ENCODE measurements at places on chromosomes 4 and X.

GRCh38 chr4:158775091-158775651 is 6.3 kb downstream of the FNIP2 start:
- DNase-seq: no peak

DNA sequence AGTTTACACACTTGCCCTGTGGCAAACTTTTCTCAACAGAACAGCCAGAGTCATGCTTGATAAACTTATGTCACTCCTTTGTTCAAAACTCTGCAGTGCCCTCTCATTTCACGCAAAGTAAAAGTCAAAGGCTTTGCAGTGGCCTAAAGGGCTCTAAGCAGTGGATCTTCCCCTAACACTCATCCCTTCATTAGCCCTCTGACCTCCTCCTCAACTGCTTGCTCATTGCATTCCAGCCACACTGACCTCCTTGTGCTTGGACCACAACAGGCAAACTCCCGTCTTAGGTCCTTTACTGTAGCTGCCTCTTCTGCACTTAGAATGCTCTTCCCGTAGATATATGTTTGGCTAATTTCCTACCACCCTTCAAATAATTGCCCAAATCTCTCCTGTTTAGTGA is 5.6 kb downstream of the PRDM5 start:
- DNase-seq: no peak

GRCh38 chr4:55330241-55330640 is 15.8 kb upstream of the SRD5A3 start:
- no peak for DNase-seq

DNA sequence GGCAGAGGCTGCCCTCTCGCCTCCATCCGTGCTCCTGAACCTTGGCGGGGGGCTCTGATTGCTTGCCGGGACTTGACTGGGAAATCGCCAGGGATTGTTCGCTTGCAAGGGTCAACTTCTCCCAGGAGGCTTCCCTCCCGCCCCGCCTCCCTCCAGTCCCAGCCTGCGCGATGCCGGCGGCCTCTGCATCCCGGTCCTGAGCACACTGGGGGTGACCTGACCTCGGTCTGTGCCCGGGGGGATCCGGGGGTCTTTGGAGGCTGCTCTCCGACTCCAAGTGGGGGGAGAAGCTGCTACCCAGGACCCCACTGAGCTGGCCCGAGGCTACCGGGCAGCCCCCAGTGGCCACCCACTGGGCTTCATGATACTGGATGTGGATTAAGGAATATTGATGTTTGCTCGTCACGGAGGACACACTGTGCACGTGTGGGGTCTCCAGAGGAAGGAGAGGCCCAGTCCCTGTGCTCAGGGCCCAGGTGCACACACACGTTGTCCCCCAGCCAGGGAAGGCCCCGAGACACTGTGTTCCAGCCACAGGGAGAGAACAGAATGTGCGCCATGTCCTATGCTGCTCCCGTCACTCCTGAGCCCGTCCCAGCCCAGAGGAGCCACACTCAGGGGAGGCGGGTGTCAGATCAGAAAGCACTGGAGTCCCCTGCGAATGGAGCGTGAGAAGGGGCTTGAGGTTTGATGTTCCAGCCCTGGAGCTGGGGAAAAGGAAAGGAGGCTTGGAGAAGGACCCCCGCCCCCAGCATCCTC is 55.9 kb upstream of the NKX1-1 start:
- DNase-seq: no peak

DNA sequence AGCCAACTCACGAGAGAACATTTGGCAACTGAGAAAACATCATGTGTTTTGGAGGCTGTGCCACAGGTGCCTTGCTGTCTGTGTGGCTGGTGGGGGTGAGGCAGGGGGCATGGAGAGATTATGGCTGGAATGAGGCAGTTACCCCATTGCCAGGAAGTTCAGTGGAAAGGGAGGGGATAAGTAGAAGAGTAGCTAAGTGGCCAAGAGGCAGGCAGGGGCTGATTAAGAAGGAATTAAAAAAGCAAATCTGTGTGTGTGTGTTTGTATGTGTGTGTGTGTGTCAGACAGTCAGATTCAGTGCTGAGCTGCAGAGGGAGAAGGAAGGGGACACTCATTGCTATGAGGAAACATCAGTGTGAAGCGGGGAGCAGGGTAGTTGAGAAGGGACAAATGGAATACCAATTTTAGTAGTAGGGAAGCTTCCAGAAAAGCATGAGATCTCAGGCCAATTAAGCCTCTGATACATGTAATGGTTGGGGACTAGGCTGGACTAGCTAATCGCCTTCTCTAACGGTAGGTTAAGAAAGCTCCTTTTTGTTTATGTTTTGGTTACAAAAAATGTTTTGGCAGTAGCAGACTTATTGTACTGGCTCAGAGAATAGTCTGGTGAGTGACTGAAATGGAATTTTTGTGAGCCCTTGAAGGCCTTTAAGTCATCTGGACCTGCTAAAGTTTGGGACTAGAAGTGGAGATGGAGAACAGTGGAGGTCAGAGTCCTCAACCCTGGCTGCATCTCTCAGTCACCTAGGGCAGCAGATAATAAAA is 18.5 kb downstream of the TMEM164 start:
- DNase-seq: no peak

GRCh38 chr4:86600007-86600653 is 6.0 kb downstream of the PTPN13 start:
- no peak for DNase-seq

DNA sequence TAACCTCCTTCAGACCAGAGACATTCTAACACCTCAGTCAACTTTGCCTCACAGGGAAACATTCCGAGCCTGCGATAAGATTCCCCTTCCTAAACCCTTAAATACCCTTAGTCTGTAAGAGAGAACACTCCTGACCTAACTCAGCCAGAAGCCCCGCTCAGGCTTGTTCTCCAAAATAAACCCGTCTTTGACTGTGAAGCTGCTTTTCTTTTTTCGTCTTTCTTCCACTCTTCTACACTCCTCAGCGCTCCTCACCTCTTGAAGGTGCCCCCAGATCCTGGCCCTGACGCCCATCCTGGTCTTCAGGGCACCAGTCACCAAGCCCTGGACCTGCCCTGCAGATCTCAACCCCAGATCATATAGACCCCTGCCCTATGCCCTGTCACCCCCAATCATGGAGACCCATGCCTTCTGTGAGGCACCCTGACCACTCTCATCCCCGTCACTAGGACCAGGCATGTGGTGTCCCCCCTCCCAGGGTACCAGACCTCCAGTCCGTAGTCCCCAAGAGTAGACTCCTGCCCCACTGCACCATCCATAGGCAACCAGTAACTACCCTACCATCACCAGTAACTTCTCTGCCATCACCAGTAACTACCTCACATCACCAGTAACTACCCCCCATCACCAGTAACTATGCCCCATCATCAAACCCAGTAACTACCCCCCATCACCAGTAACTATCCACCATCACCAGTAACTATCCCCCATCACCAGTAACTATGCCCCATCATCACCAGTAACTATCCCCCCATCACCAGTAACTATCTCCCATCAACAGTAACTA is 3.5 kb downstream of the ASMTL start:
- DNase-seq: no peak

- no peak for DNase-seq
Observed at GRCh38 chr4:63618883-63619718, 790.1 kb downstream of the TECRL start.

DNA sequence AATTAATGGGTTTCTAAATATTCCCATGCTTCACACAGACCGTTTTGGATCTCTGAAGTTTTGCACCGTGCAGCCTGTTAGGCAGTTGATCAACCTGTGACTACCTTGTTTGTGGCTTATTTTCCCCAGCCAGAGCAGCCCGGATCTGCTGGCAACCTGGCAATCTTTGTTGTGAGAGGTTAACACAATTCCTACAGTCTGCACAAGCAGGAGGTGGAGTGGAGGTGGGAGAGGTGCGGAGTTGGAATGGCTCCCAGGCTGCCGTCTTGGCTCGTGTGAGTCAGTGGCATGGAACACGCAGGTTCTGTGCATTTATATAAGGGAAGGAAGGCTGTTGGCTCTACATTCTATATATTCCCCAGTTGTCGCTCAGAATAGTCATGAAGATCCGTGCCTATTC is 70.9 kb upstream of the STOX2 start:
- no peak for DNase-seq

DNA sequence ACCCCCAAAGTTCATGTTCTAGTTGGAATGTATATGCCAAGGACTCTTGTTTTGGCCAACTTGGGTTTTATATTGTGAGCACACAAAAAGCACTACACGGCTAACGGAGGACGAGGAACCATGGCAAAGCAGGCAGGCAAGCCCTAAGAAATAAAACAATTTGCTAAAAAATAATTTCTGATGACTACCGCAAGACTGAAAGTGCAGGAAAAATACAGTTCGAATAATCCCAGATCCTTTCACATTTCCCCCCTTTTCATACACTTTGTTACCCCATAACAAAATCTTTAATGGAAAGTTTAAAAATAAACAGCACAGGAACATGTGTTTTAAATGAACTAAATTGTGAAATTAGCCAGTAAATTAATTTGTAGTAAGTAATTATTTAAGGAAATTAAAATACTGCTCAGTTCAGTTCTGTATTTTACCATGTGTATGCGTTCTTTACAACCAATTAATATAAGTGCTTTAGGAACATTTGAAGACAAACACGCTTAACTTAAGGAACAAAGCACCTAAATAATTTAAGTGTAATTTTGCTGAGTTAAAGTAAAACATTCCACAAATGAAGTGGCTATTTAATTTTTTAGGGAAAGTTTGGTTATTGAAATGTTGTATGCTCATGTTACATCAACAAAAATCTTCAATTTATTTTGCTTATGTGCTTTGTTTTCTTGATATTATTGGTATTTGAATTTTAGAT is 12.4 kb upstream of the PITX2 start:
- DNase-seq: no peak

DNA sequence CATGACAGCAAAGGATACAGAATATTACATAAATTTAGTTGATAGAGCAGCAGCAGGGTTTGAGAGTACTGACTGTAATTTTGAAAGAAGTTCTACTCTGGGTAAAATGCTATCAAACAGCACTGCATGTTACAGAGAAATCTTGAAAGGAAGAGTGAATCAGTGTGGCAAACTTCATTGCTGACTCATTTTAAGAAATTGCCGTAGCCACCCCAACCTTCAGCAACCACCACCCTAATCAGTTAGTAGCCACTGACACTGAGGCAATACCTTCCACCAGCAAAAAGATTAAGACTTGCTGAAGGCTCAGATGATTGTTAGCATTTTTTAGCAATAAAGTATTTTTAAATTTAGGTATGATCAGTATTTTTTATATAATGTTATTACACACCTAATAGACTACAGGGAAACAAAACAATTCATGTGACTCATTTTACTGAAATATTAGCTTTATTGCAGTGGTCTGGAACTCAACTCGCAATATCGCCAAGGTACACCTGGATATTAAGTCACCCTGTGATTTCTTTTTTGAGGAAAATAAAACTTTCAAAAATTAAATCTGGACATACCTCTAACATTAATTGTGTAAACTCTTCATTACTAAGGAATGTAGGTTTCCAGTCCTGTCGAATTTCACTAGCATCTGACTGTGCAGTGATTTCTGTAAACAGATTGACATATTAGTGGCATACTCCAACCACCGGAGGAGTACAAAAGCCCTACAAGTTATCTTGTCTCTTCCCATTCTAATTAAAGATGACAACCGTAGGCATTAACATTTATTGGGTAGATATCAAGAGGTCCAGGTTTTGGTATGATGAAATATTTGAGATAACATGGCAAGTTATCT is 71.1 kb downstream of the CLOCK start:
- DNase-seq: no peak

GRCh38 chrX:149871940-149872339 is 9.0 kb upstream of the MAGEA8 start:
- DNase-seq: peak; percentile 35

DNA sequence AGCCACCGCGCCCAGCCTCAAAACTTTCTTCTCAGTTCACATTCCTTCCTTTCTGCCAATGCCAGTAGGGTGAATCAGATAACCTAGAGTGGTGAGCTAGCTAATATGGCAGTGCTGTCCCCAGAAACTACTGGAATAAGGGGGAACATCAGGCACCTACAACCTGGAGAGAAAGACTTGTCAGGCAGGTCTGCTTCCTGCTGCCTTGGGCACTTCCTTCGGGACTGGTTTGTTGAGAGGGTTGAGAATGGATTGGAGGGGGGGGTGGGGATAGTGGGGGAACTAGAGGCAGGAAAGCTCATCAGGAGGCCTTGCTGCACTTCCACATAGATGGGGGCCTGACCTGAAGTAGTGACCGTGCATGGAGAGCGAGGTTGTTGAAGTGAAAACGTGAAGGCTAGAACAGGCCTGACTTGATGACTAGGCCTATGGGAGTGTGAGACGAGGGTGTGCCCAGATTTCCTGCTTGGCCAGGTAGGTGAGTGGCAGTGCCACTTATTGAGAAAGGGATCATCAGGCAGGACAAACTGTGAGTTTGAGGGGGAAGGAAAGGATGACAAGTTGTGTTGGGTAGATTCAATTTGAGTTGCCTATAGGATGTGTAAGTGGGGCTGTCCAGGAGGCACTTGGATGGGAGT is 33.4 kb downstream of the SLC25A5 start:
- DNase-seq: no peak

Measured in activated CD8-positive, alpha-beta memory T cell treated with anti-CD3 and anti-CD28 coated beads for 1 hour (primary cell).